ENCODE measurements at places on chromosomes 7 and 10. TPM values are rescaled to one million over a fixed set of nuclear protein-coding genes. Genes with fewer than 3 reads are reported as not detected.

DNA sequence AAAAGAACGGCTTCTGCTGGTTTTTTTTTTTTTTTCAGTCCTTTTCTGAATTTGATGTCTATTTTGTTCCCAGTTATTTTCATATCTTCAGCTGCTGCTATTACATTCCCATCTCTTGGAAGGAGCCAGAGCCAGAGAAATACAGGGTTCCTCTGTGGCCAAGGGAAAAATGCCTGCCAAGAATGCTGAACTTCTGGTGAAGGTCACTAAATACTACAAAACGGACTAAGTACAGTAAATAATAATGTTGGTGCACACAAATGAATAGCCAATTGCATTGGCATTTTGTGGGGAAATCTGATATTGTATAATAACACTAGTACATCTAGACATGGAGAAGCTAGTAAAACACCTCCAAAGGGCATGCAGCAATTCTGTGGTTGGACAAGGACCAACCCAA is 56.3 kb upstream of the ZEB1 start:
- peak; percentile 31 for DNase-seq

DNA sequence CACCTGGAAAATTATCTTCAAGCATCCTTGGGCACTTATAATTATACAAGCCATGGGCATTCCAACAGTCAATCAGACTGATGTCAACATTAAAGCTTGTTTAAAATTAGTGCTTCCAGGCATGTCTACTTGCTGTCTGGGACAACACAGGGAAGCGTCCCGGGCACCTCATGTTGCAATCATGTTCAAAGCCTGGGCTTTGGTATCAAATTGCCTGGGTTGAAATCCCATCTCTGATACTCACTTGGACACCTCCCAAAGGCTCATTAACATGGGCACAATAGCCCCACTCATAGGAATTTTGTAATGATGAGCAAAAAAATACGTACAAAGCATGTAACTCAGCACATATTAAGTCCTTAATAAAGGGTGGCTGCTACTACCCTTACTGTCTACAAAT is 14.4 kb downstream of the AIFM2 start:
- DNase-seq, result no peak

GRCh38 chr7:49119706-49120105 is 195.4 kb downstream of the CDC14C start:
- no peak for DNase-seq

GRCh38 chr7:5177060-5177459 is 13.0 kb upstream of the WIPI2 start:
- peak; percentile 62 for DNase-seq

- no peak for DNase-seq
Measured at GRCh38 chr10:34346516-34347100, 468.5 kb downstream of the PARD3 start.

DNA sequence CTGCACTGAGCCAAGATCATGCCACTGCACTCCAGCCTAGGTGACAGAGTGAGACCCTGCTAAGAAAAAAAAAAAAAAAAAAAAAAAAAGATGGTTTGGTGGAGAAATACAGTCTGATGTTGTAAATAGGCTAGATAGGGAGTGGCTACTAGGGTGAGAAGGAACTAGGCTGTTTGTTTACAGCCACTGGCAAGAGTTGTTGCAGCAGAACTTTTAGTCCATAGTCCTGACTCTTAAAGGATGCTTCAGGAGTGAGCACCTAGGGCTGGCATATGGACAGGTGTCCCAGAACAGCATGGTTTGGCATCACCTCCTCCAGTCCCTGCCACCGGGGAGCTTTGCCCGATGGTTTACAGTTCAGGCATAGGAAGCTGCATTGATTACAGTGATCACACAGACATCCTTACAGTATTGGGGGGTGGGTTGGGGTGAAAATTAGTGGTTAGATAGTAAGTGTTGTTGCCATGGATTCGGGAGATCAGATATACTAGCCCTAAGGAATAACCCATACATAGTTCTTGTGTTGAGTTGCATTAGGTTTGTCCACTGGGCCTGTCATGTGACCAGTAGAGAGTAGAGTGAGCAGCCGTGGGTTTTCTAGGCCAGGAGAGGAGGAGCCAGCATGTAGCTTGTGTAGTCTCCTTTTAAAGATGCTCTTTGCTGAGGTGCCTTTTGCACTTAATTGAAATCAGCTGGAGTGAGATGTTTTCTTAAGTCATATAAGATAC is 35.9 kb downstream of the ZRANB1 start:
- DNase-seq, result no peak

DNA sequence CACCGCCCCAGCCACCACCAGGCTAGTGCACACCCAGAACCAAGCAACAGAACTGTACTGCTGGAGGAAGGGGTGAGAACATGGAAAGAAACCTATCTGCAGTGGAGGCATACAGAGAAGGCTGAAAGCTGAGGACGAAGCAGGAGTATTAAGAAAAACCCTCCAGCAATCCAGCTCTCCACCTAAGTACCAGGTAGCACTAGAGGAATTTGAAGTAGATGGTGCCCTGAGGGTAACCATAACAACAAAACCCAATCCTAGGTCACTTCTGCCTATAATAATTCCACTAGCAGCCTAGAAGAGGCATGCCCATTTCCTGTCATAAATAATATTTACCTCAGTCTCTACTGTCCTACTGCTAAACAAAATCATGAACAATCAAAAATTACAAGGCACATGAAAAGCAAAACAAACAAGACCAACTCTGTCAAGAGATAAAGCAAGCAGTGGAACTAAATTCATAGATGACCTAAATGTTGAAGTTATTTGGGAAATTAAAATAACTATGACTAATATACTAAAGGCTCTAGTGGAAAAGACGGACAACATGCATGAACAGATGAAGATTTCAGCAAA is 51.1 kb downstream of the HYCC1 start:
- no peak for DNase-seq

GRCh38 chr7:7766671-7767070 is 48.3 kb upstream of the RPA3 start:
- DNase-seq, result no peak

DNA sequence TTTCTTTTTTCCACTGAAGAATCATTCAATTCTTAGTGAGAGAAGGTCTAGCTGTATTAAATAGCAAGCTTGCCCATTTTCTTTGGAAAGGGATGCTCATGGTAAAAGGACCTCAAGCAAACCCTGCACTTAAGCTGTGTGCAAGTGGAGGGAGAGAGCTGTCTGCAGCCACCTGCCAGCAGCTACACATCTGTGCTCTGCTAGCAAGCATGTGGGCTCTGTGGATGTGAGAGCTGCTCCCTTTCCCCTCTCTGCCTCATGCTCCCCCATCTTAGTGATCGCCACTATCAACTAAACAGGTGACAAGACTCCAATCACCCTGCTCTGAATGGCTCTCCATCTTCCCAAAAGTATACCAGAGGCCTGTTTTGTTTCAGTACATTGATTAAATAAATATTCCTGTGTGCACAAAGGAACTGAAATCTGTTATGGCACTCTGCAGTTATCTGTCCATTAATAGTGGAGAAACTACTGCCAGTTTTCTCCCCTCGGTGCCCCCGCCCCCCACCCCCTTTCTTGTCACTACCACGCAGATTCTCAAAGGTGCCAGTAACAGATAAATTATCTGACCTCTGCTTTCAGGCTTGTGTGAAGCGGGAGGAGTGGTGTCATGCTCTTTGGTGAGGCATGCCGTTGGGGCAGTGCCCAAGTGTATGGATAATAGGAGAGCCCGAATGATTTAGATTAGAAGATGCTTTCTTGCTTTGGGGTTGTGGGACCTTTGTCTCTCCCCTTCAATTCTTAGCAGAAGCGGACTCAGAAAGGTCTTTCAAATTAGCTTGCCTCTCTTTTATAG is 26.4 kb downstream of the AUTS2 start:
- DNase-seq, result no peak

DNA sequence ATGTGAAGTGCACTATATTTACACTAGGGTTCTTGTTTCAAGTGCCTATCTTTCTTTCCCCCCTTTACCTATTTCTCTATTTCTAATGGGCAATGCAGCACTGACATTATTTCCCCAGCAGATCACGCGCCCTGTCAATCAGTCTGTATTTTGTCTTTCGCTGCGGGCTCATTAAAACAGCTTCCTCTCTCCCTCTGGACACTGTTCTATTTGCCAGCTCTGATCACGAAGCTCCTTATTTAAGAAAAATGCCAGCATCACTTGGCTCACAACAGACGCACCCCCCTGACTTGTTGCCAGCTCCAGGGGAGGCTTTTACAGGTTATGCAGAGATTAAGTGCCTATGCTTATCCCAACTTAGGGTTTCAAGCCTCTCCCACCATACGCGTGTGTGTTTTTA is 78.5 kb downstream of the EBF3 start:
- no peak for DNase-seq

GRCh38 chr10:124648131-124648475 is 96.1 kb downstream of the FAM53B start:
- DNase-seq, result no peak

- DNase-seq, result no peak
Measured at GRCh38 chr7:106864298-106865081, 592 bp upstream of the PIK3CG start.

GRCh38 chr7:152986376-152986775 is 226.8 kb downstream of the ACTR3B start:
- DNase-seq, result no peak

GRCh38 chr10:130499541-130499940 is 363.4 kb downstream of the GLRX3 start:
- DNase-seq, result no peak

DNA sequence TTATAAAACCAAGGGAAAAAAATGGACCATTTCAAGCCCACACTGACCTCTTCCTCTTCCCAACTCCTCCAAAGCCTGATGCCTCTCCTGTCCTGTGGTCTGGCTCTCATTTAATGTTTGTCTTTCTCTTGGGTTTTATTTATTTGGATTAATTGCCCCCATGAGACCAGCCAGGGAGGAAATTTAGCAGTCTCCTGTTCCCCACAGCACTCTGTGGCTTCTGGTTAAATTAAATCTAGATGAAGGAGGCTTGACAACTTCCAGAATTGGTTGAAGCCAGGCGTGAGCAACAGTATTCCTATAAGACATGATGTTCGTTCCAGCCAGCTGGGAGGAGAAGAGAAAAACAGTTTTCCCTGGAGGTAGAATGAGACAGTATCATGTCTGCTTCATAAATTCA is 15.1 kb upstream of the PRLHR start:
- DNase-seq, result no peak

DNA sequence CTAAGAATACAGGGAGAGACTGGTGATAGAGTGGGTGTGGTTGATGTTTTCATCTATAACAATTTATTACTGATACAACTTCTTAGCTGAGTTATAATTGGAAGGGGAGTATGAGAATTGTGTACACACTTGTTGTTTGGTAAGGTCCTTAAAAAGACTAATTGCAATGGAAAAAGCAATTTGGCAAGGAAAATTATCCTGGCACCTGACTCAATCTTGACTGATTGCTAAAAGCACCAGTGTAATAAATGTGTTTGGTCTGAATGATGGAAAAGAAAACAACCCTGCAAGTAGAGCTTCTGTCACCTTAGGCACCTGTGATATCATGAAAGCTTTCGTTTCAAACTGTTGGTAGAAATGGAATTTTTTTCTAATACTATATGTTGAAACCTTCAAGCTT is 6.7 kb upstream of the GSDME start:
- DNase-seq, result no peak

- no peak for DNase-seq
Measured at GRCh38 chr10:118041316-118041715, 5.4 kb downstream of the RAB11FIP2 start.

DNA sequence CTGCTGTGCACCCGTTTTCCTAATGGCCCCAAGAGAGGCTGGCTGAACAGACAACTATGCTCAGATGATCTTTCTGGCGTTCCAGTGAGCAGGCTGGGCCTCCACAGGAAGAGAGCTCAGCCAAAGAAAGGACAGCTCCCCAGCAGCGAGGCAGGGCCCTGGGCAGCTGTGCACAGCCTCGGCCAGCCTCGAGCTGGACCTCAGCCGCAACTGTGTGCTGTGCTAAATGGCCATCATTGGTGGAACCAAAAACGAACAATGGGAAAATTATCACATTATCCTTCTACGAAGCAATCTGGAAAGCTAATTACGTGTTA is 97.5 kb downstream of the CTBP2 start:
- no peak for DNase-seq

DNA sequence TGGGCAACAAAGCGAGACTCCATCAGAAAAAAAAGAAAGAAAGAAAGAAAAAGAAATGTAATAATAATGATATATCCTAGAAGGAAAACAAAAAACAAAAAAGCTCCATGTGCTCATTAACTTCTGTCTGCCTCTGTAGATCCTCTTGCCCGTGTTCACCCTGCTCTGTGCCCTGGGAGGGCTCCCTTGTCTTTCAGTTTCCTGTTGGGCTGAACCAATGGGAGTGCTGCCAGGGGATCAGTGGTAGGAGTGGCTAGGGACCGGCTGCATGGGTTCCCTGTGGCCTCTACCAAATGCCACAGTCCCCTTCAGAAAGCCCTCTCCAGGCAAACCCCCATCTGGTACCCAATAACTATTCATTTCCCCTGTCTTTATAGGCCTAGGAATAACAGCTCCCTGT is 51.8 kb upstream of the PARD3 start:
- DNase-seq, result no peak

DNA sequence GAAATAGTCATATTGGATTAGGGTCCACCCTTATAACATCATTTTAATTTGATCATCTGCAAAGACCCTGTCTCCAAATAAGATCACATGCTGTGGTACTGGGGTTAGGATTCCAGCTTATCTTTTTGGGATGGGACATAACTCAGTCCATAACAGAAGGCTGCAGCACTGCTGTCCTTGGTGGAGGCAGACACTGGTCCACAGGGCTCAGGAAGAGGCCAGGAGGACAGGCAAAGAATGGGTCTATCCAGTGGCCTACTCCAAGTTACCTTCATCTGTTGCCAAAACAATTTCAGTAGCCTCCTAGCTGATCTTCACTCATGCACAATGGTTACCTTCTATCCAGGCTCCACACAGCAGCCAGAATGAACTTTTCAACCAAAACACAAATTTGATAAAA is 387.0 kb downstream of the GRID1 start:
- DNase-seq, result no peak

DNA sequence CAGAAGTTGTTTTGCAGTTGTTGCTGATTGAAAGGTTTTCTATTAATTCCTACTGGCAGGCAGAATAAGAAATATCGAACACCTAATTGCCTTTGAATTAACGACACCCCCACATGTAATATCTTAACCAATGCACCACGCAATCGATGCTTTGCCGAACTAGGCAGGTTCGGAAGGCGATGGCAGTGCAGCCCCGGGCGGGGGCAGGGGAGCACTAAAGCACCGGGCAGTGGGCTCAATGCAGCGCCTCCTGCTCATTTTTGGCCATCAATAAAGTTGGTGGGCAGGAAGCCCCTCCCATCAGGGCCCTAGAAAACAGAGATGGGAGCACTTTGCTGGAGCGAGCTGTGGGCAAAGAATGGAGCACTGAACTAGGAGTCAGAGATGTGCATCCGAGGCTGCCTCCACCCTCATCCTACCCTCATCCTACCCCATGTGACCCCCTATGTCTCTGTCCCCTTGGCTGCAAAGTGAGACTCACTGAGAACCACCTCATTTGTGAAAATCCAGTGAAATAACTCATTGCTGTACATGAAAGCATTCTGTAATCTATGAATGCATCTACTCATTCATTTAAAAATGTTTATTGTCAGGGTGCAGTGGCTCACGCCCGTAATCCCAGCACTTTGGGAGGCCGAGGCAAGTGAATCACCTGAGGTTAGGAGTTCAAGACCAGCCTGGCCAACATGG is 19.6 kb upstream of the CHST15 start:
- no peak for DNase-seq

GRCh38 chr7:8128449-8129317 is 133.3 kb downstream of the ICA1 start:
- no peak for DNase-seq

GRCh38 chr7:102892631-102893278 is 20.0 kb upstream of the LRRC17 start:
- DNase-seq, result no peak

The TMEM270 gene
- total RNA-seq, result not detected

The PKD2L1 gene
- not detected for total RNA-seq

The BHLHA15 gene
- total RNA-seq, result 3.3 TPM

The XRCC2 gene
- total RNA-seq, result 0.69 TPM

The SFTPA1 gene
- 7.0 TPM for total RNA-seq

The ABCC2 gene
- total RNA-seq, result 183 TPM
